Upper lobe of right lung (tissue), 1 donor: ENCODE measurements at places on chromosomes 7 and 10. TPM values are rescaled to one million over a fixed set of nuclear protein-coding genes. Genes with fewer than 3 reads are reported as not detected.

- H3K27ac ChIP-seq, result peak overlapping the region; percentile 96
- H3K4me3 ChIP-seq, result peak overlapping the region; percentile 99
- no peaks in the 10 kb centered on the region for H3K27me3 ChIP-seq
Observed at GRCh38 chr10:92290076-92290836, 622 bp downstream of the CPEB3 start.

DNA sequence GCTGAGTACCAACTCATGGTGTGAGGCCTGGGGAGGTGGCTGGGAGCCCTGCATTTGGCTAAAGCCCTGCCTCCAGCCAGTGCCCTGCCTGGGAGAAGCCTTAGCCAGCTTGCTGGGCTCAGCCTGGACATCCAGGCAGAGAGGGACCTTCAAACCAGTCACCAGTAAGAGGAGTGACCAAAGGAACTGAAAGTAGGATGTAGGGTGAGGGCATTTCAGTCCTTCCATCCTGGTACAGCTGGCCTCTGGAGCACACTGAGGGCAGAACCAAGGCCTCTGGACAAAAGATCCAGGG lies 124.8 kb downstream of the ADCY1 start:
- no peaks in the 10 kb centered on the region for H3K36me3 ChIP-seq
- H3K27ac ChIP-seq, result no peak overlapping the region
- peak; percentile 40 for DNase-seq
- H3K4me1 ChIP-seq, result peaks cover 8% of the 10 kb centered on the region
- H3K27me3 ChIP-seq, result no peaks in the 10 kb centered on the region

DNA sequence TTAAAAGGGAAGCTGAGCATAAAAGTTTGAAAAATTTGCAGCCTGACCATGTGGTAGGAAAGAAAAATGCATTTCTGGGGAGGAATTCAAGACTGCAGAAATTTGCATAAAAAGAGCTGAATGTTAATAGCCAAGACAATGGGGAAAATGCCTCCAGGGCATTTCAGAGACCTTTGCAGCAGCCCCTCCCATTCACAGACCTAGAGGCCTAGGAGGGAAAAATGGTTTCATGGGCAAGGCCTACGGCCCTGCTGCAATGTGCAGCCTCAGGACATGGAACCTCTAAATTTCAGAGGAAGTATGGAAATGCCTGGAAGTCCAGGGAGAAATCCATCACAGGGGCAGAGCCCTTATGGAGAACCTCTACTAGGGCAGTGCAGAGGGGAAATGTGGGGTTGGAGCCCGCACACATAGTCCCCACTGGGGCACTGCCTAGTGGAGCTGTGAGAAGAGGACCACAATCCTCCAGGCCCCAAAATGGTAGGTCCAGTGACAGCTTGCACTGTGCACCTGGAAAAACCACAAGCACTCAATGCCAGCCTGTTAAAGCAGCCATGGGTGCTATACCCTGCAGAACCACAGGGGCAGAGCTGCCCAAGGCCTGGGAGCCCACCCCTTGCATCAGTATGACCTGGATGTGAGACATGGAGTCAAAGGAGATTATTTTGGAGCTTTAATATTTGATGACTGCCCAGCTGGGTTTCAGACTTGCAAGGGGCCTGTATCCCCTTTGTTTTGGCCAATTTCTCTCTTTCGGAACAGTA lies 243.8 kb downstream of the DNAJB9 start:
- no peaks in the 10 kb centered on the region for H3K27me3 ChIP-seq
- H3K4me3 ChIP-seq, result no peak overlapping the region
- H3K27ac ChIP-seq, result no peak overlapping the region

PARD3 gene
- total RNA-seq, result 38.5 TPM

DNA sequence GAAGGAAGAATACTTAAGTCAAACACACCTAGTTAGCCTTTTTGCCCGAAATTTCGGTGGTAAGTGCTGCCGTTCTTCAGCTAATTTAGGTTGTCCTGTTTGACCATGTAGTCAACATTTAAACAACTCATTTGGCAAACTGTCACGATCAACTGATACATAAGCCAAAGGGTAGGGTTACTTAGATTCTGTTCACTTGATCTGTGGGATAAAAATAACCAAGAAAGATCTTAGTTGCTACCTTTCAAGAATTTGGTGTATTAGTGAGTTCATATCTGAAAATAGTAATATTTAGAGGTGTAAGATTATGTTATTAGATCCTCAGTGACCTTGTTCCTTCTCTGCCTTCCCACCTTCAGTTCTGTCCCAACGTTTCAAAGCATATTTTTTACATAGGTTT lies 2.0 kb downstream of the TNKS2 start:
- peak overlapping the region; percentile 96 for H3K4me3 ChIP-seq
- H3K27me3 ChIP-seq, result no peaks in the 10 kb centered on the region
- H3K27ac ChIP-seq, result peak overlapping the region; percentile 94
- DNase-seq, result no peak

DNA sequence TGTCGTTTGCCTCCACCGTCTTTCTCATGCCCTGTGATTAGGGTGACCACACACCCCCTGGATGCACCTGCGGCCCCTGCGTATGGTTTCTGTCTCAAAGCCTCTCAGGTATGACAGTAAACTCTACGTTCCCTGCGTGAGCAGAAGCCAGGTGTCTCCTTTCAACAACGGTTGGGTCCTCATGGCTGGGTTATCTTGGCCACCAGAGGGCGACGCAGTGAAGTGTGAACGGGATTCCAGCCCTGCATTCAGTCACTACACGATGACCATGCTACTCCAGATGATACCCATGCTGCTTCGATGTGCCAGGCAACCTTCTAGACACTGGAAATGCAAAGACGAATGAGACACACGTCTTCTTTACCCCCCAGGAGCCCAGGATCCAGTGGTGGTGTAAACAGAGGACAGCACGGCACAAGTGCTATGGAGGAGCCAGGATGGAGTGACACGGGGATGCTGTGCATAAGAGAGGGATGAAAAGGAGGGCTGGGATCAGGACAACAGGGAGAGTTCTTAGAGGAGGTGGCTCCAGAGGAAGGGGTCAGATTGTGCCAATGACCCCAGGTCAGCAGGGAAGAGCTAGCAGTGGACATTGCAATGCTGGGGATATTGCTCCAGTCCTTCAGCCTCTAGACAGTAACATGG lies 228.1 kb upstream of the PFKP start:
- no peaks in the 10 kb centered on the region for H3K36me3 ChIP-seq
- DNase-seq, result peak; percentile 72
- no peaks in the 10 kb centered on the region for H3K4me1 ChIP-seq
- H3K27me3 ChIP-seq, result peaks cover 9% of the 10 kb centered on the region

- no peak overlapping the region for H3K4me3 ChIP-seq
- no peaks in the 10 kb centered on the region for H3K4me1 ChIP-seq
- no peaks in the 10 kb centered on the region for H3K36me3 ChIP-seq
- no peak for DNase-seq
- no peak overlapping the region for H3K27ac ChIP-seq
Observed at GRCh38 chr10:9510626-9511025, 1456.1 kb downstream of the GATA3 start.

CYP3A7 gene
- 1.6 TPM for total RNA-seq

DNA sequence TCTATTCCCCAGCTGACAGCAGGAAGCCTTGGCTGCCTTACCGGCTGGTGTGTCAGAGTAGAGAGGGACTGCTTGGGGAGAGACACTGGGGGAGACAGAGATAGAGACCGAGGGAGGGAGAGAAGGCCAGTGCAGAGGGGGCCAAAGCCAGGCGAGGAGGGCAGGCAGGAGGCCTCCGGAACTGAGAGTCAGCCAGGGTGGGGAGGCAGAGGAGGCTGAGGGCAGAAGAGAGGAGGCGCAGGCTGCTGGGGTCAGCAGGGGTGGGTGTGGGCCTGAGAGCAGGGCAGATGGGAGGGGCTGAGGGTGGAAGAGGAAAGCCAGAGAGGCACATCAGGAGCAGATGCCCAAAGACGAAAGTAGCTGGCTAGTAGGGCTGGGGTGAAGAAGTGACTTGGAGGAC lies 57.2 kb upstream of the PAX2 start:
- no peak overlapping the region for H3K4me3 ChIP-seq
- peaks cover 85% of the 10 kb centered on the region for H3K27me3 ChIP-seq
- H3K36me3 ChIP-seq, result no peaks in the 10 kb centered on the region
- no peaks in the 10 kb centered on the region for H3K4me1 ChIP-seq
- no peak overlapping the region for H3K27ac ChIP-seq
- no peak for DNase-seq

DNA sequence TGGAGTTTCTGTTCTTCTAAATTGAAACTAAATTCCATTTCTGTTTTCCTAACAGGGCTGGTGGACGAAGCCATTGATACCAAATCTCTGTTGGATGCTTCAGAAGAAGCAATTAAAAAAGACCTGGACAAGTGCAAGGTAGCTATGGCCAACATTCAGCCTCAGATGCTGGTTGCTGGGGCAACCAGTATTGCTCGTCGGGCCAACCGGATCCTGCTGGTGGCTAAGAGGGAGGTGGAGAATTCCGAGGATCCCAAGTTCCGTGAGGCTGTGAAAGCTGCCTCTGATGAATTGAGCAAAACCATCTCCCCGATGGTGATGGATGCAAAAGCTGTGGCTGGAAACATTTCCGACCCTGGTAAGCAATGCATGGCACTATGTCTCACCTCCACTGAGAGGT lies 45.6 kb downstream of the AP3M1 start:
- peaks cover 94% of the 10 kb centered on the region for H3K36me3 ChIP-seq
- no peak overlapping the region for H3K27ac ChIP-seq
- no peaks in the 10 kb centered on the region for H3K27me3 ChIP-seq
- no peak for DNase-seq
- H3K4me1 ChIP-seq, result no peaks in the 10 kb centered on the region
- no peak overlapping the region for H3K4me3 ChIP-seq

RPEL1 gene
- total RNA-seq, result not detected

DNA sequence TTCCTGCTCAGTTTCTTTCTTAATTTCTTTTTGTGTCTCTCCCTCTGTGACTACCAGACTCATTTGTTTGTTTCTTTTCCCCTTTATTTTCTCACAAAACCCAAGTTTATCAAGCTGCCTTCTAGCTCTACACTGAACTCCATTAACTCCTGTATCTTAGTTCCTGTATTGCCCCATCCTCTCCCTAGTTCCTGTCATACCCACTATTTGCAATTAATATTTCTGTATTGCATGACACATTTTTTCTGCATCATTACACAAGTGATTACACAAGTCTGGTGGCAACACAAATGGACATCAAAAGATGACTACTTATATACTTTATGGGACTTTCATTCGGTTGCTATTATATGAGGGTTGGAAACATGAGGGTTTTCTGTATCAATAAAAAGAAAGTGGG lies 26.9 kb upstream of the OR9A4 start:
- no peaks in the 10 kb centered on the region for H3K27me3 ChIP-seq
- H3K4me3 ChIP-seq, result no peak overlapping the region
- no peak for DNase-seq
- H3K36me3 ChIP-seq, result no peaks in the 10 kb centered on the region

ASIC3 gene
- 2.6 TPM for total RNA-seq

CD36 gene
- total RNA-seq, result 115 TPM
